Breast epithelium (tissue), 4 donors: ENCODE measurements at places on chromosomes 11 and 22.
A peak's percentile ranks its signal among the peaks of the same experiment; 100 is the strongest.

DNA sequence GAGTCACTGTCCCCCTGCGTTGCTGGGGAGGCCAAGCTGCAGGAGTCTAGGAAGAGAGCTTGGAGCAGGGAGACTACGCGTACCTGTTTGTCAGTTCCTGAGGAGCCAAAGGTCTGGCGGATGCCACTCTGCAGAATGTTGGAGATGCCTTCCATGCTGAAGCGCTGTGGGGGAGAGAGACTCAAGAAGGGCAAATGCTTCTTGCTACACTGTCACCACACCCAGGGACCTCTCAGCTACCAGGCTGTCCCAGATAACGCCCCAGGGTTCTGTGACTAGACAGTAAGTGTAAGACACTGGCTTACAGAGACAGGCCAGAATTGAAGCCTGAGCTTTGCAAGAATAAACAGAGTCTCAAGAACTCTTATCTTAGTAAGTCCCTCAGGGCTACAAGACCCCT, 42.0 kb downstream of the FEZ1 start:
- DNase-seq = no peak
- H3K27ac ChIP-seq = no peak overlapping the region
- no peaks in the 10 kb centered on the region for H3K36me3 ChIP-seq
- H3K4me1 ChIP-seq = no peaks in the 10 kb centered on the region

- no peaks in the 10 kb centered on the region for H3K36me3 ChIP-seq
- H3K27me3 ChIP-seq = no peaks in the 10 kb centered on the region
- no peaks in the 10 kb centered on the region for H3K4me1 ChIP-seq
- no peak overlapping the region for H3K27ac ChIP-seq
- H3K4me3 ChIP-seq = no peak overlapping the region
These were observed 678.4 kb downstream of the OPCML start for GRCh38 chr11:132853886-132854285.

GRCh38 chr22:48981371-48982061, 846.2 kb downstream of the BRD1 start:
- no peaks in the 10 kb centered on the region for H3K4me1 ChIP-seq
- DNase-seq = no peak
- no peak overlapping the region for H3K27ac ChIP-seq
- no peaks in the 10 kb centered on the region for H3K27me3 ChIP-seq

GRCh38 chr11:35389897-35390465, 29.4 kb downstream of the SLC1A2 start:
- H3K27ac ChIP-seq = peak overlapping the region; percentile 45
- no peak overlapping the region for H3K4me3 ChIP-seq
- H3K4me1 ChIP-seq = peaks cover 4% of the 10 kb centered on the region
- no peaks in the 10 kb centered on the region for H3K27me3 ChIP-seq
- no peak for DNase-seq
- no peaks in the 10 kb centered on the region for H3K36me3 ChIP-seq

DNA sequence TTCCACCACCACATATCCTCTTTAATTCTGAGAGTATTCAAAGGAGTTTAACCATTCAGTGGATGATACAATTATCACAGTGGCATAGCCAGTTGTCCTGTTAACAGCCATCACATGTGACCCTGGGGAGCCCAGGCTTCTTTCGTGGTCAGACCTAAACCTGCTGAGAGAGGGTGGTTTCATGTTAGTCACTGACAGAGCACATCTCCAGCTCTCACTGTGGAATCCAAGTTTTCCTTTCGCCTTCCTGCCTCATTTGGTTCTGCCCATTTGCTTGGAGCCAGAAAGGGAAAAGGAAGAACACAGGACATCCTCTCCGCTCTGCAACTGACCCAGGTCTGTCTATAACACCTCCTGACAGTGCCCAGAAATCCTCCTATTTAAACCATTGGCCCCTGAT, 60.4 kb downstream of the MCHR1 start:
- no peaks in the 10 kb centered on the region for H3K4me1 ChIP-seq
- H3K4me3 ChIP-seq = no peak overlapping the region
- no peak for DNase-seq
- no peak overlapping the region for H3K27ac ChIP-seq
- no peaks in the 10 kb centered on the region for H3K27me3 ChIP-seq

GRCh38 chr11:15268598-15268997, 153.9 kb downstream of the INSC start:
- no peaks in the 10 kb centered on the region for H3K27me3 ChIP-seq
- no peaks in the 10 kb centered on the region for H3K4me1 ChIP-seq

DNA sequence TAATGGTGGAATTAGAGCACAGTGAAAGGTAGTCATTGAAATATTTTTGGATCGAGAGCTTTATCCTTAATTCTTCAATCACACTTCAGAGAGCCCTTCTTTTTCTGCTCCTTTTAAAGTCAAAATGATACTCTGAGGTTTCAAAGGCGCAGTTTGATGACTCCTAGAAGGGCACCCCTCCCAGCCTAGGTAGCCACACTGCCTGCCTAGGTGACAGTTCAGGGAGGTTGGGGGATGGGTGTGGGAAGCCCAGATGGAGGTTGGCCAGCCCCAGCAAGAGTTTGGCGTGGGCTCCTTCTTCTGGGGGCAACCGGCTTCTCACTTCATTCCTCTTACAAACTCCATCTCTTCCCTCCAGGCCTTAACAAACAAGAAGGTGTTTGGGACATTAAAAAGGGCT, 28.6 kb upstream of the PHF21A start:
- H3K27ac ChIP-seq = no peak overlapping the region
- H3K27me3 ChIP-seq = no peaks in the 10 kb centered on the region
- no peaks in the 10 kb centered on the region for H3K36me3 ChIP-seq
- no peaks in the 10 kb centered on the region for H3K4me1 ChIP-seq
- DNase-seq = no peak

- DNase-seq = no peak
- no peaks in the 10 kb centered on the region for H3K27me3 ChIP-seq
- no peak overlapping the region for H3K4me3 ChIP-seq
- no peaks in the 10 kb centered on the region for H3K4me1 ChIP-seq
These were observed 415.9 kb downstream of the METTL15 start for GRCh38 chr11:28524098-28524497.

DNA sequence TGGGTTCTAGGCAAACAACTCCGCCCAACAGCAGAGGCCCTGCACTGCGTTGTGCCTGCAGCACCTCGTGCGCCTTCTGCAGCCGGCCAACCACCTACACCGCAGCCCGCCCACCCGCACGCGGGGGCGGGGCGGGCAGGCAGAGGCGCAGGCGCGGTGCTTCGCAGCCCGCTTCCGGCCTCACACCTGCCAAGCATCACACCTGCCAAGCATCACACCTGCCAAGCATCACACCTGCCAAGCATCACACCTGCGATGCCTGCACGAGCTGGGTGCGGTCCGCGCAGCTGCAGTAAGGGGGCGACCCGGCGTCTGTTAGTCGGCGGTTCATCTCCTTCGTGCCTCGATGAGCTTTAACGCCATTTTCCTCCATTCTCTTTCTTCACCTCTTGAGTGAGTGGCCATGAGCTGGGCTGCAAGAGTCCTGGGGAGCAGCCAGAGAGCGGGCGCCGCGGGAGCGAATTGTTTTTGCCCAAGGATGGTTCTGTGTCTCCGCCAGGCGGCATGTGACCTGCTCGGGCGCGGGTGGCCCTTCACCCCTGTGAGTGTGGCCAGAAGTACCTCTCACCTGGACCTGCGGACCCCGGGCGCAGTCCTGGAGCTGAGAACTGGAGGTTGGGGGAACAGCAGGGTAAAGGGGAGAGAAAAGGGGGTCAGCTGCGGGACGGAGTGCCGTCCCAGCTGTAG, at the start of gene LDHAL6A:
LDHAL6A (plus strand) TSS at position 171 of the 687 bp plus-strand sequence. CDS start 825 bp downstream, outside the sequence.
- H3K27me3 ChIP-seq = no peaks in the 10 kb centered on the region
- H3K36me3 ChIP-seq = no peaks in the 10 kb centered on the region
- no peak within 1 kb of the TSS for H3K4me3 ChIP-seq
- DNase-seq = no peak

DNA sequence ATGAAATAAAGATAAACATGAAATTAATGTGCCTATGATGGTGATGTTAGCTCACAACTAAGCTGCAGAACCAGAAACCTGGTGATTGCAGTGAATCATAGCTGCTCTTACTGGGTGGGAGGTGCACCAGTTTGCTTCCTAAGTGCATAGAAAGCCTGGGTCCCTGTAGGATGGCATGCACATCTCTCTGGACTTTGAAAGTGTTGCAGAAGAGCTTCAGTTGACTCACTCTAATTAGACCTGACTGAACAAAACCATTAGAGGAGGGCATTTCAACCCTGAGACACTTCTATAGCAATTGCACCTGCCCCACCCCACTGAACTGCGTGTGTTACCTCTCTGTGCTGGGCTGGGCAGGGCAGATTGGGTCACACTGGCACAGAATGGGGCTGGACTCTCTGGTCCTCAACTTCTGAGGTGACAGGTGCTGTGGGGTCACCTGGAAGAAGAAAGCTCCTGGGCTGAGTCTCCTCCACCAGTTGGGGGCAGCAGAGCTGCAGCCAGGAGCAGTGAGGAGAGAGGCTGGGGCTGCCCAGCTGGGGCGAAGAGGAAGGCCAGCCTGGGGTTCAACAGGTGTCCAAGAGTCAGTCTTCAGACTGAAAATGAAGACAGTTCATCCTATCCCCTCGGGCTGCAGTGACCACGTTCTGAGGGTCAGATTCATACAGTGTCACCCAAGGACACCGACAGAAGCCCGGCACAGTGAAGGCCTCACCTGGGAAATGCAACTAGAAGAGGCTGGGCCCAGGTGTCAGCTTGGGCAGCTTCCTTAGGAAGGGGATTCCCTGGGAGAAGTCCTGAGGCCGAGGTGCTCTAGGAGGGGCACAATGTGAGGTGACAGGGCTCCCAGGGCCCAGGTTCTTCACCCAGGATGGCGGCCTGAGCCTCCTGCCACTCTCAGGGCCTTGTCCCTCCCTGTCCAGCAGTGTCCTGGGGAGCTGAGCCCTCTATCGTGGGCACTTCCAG, 58.1 kb downstream of the GGTLC2 start:
- no peaks in the 10 kb centered on the region for H3K4me1 ChIP-seq
- no peak for DNase-seq
- H3K27me3 ChIP-seq = no peaks in the 10 kb centered on the region
- no peak overlapping the region for H3K4me3 ChIP-seq
- H3K27ac ChIP-seq = no peak overlapping the region

DNA sequence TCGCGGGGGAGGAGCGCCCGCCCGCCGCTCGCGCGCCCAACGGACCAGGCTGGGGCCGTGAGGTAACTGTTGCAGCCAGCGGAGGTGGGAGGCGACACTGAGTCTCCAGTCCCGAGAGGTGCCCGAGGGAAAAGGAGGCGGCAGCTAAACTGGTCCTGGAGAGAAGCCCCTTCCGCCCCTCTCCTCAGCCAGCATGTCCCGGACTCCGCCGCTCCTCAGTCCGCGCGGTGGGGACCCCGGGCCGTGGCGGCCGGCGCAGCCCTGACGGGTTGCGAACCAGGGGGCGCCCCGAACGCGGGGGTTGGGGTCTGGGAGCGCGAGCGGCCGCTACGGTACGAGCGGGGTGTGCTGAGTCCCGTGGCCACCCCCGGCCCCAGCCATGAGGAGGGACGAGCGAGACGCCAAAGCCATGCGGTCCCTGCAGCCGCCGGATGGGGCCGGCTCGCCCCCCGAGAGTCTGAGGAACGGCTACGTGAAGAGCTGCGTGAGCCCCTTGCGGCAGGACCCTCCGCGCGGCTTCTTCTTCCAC, at the start of gene PDE3B:
PDE3B (plus strand) TSS at position 108 of the 529 bp plus-strand sequence; CDS start at position 380, 272 bp downstream.
- no peak within 1 kb of the TSS for H3K27ac ChIP-seq
- H3K36me3 ChIP-seq = no peaks in the 10 kb centered on the region
- H3K27me3 ChIP-seq = peaks cover 39% of the 10 kb centered on the region

GRCh38 chr22:42356533-42356932, 75.7 kb downstream of the NFAM1 start:
- no peaks in the 10 kb centered on the region for H3K27me3 ChIP-seq
- DNase-seq = no peak
- H3K36me3 ChIP-seq = no peaks in the 10 kb centered on the region
- H3K4me3 ChIP-seq = no peak overlapping the region
- peak overlapping the region; percentile 88 for H3K27ac ChIP-seq
- no peaks in the 10 kb centered on the region for H3K4me1 ChIP-seq

GRCh38 chr11:93403930-93404329, 73.4 kb downstream of the DEUP1 start:
- no peak overlapping the region for H3K27ac ChIP-seq
- DNase-seq = no peak
- H3K36me3 ChIP-seq = no peaks in the 10 kb centered on the region

GRCh38 chr22:38284042-38284402, 11.2 kb upstream of the TMEM184B start:
- DNase-seq = no peak
- H3K27me3 ChIP-seq = no peaks in the 10 kb centered on the region
- no peaks in the 10 kb centered on the region for H3K36me3 ChIP-seq
- no peak overlapping the region for H3K4me3 ChIP-seq

DNA sequence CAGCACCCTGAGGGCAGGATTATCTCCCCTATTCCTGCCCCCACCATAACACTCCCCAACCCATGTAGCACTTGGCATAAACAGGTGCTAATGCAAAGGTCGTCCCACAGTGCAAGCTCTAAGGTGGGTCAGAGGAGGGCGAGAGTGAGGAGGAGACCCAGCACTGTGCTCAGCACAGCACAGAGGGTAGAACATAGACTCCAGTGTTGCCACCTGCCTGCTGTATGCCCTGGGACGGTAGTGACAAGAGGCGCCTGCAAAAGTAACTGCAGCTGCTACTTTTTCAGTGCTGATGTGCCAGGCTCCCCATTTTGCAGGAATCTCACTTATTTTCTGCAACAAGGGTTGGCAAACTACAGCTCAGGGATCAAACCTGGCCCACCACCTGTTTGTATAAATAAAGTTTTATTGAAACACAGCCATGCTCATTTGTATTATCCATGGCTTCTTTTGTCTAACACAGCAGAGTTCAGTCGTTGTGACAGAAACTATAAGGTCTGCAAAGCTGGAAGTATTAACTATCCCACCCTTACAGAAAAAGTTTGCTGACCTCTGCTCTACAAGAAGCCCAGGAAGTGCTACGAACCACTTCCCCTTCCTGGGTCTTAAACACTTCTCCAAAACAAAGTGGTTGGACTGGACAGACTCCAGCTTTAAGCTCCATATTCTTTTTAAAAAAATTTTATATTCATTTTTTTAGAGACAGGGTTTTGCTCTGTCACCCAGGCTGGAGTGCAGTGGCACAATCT, 16.9 kb upstream of the CDC42BPG start:
- H3K27me3 ChIP-seq = no peaks in the 10 kb centered on the region
- no peaks in the 10 kb centered on the region for H3K36me3 ChIP-seq
- no peak overlapping the region for H3K27ac ChIP-seq
- H3K4me1 ChIP-seq = peaks cover 30% of the 10 kb centered on the region

GRCh38 chr11:82775736-82776346, 42.2 kb upstream of the FAM181B start:
- H3K27me3 ChIP-seq = no peaks in the 10 kb centered on the region
- DNase-seq = no peak
- no peaks in the 10 kb centered on the region for H3K4me1 ChIP-seq
- H3K4me3 ChIP-seq = no peak overlapping the region
